Foreskin keratinocyte (primary cell): ENCODE measurements at places on chromosomes 5 and 9. TPM values are rescaled to one million over a fixed set of nuclear protein-coding genes. Genes with fewer than 3 reads are reported as not detected.

SV2C gene
- under 0.01 and 0.11 TPM in 2 replicates for total RNA-seq

CDK9 gene
- 43.0 and 44.9 TPM in 2 replicates for total RNA-seq

CCDC171 gene
- 0.78 and 1.1 TPM in 2 replicates for total RNA-seq

TUSC1 gene
- total RNA-seq: 10.6 and 12.0 TPM in 2 replicates

ANKRD55 gene
- total RNA-seq: not detected in 2 replicates

CFAP157 gene
- not detected in 2 replicates for total RNA-seq
